Fibroblast of skin of left biceps (primary cell): ENCODE measurements at places on chromosomes 1 and 21.

DNA sequence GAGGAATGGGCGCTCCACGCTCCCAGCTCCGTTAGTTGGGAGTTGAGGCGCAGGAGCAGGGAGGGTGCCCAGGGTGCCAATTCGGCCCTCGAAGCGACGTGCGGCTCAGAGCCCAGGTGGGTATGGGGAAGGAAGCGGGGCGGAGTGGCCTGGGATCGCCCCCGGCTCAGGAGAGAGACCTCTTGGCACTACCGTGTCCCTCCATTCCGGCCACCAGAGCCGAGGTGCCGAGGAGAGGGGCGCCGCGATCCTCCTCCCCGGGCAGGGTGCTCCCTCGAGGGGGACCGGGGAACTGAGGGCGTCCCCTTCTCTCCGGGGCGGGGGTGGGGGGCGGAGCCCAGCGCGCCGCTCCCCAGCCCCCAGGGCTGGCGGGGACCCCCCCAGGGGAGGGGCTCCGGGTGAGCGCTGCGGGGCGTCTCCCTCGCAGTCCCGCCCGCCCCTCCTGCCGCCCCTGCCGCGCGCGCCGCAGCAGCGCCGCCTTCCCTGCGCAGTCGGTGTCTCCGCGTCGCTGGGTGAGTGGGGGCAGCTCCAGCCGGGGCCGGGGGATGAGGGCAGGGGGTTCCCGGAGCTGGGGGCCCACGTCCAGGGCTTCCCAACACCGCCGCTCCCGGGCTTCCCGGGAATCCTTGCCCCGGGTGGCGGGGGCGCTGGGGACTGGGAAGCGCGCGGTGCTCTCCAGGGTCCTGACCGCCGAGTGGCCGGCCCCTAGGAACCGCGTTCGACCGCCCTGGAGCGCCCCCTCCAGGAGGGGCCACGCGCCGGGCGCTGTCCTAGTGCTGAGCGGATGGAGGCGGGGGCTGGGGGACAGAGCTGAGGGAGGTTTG is at the start of gene HPCA:
HPCA (plus strand) TSS at position 488 of the 824 bp plus-strand sequence. CDS start 2,408 bp downstream, outside the sequence.
- DNase-seq, result no peak

DNA sequence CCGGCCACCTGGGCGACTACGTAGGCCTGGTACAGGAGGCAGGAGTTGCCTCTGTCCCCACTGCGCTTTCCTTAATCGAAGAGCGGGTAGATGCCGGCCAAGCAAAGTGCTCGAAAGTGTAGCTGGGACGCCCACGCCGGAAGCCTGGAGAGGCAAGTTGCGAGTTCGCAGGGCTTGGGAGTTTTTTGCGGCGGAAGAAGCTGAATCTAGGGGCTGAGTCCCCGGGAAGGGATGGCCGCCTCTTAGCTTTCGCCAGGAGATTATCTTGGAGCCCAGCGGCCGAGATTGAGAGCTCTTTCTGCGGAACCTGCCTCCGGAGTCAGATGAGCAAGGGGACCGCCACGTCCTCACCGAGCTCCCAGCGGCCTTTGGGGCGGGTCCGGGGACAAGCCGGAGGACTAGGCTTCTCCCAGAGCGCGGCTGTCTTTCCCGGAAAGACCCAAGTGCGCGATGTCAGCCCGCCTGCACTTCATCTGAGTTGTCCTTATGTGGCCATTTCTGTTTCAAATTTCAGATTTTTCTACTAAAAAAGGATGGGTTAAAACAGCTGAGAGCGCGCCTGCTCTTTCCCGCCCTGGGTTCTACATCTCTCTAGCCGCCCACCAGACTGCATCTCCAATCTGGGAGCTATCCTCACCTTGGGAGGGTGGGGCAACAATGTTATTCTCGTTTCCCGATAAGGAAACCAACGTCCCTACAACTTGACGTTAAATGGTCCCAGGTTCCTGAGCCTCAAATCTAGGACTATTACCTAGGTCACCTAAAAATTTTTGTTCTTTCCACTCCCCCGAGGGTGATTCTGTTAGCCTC is 12.4 kb upstream of the TBX15 start:
- no peak for DNase-seq

DNA sequence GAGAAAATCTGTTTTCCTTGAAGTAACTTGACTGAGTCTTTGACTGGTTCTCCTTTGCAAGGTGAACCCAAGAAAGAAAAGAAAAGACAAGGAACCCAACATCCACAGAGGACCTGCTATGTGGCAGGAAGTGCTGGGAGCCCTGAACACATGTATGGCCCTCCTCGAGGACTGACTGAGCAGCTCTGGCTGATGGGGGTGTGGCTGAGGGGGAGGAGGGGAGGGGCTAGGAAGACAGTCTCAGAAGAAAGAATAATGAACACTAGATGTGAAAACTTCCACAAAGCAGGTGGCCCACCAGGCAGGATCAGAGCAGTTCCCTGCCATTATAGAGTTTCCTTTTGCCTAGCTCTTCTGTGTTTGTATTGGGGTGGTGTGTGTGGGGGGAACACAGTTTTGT is 26.1 kb downstream of the NENF start:
- DNase-seq, result no peak

DNA sequence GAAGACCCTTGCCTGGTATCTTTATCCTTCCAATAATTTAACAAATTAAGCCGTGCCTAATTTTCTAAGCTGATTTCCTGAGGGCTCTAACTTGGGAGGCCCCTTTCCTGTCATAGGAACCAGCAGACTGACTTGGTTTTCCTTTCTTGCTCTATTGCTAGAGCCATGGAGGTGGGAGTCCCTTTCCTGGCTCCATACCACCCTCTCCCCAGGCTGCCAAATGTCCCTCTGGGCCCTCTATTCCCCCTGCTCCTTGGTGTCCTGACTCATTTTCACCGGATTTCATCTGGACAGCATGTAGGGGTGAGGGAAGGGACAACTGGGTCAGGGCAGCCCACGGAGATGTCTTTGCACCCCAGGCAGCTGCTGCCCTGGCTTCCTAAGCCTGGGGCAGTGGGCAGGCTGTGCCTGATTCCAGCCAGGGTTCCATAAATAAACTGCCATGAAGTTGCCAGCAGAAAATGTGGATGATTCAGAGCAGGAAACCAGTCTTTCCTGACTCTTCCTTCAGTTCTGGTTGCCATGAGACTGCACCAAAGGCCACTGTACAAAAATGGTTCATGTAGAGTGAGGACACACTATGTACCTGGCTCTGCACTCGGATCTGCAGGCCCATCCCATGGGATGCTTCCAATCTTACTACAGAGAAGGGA is 38.0 kb upstream of the SERBP1 start:
- DNase-seq, result no peak

DNA sequence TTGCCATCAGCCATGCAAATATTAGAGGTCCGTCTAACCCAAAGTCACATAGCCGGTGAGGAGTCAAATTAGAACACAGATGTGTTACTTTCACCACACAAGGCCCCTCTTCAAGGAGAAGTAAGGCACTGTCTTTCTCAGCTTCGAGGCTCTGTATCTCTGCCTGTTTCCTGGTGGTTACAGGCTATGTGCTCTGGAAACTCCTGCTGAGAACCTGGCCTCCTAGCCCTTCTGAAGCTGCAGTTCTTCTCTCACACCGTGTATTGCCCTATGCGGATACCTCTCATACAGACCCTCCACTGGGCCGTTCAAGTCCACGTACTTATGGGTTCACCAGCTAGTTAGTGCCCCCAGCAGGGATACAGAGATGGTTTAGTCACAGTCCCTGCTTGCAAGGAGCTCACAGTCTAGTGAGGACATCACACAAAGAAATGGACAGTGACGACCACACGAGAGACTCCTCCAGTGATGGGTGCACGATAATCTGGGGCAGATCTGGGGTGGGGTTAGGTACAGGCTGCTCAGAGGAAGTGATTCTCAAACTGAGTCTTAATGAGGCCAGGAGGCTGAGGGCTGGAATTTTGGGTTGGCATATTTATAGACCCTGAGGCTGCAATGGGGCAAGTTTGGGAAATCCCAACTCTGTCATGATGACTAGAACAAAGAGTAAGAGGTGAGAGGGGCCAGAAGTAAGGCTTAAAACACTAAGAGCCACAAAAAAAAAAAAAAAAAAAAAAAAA is 22.8 kb upstream of the ELOA start:
- no peak for DNase-seq

GRCh38 chr1:207803678-207804077 is 51.8 kb downstream of the CD46 start:
- no peak for DNase-seq
